ENCODE measurements at places on chromosomes 12 and 14.
A peak's percentile ranks its signal among the peaks of the same experiment; 100 is the strongest.

- DNase-seq = no peak
Observed at GRCh38 chr12:47312808-47313426, 233.2 kb upstream of the AMIGO2 start.

GRCh38 chr12:132346471-132347175, 17.2 kb upstream of the GALNT9 start:
- DNase-seq = no peak

GRCh38 chr12:121114019-121114639, 18.5 kb upstream of the P2RX7 start:
- no peak for DNase-seq

- DNase-seq = no peak
Observed at GRCh38 chr12:852864-853263, 96.6 kb downstream of the RAD52 start.

DNA sequence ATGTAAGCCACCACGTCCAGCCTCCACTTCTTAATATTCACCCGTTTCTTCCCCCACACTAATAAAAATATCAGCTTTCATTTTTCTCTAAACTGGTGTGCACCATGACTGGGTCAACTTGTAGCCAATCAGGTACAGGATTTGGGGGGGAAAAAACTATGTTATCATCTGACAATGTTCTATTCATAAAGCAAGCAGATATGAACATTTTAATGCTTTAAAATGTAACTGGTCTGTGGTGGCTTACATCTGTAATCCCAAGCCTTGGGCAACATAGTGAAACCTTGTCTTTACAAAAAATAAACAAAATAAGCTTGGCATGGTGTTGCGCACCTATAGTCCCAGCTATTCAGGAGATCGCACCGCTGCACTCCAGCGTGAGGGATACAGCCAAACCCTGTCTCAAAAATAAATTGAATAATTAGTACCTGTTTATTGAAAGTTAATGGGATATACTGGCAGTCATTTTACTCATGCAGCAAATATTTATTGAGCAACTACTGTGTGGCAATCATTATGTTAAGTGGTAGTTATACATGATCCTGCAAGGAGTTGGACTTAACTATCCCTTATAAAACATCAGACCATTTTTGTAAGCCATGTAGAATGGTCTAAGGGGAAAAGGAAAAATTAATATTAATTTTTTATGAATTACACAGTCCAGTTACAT, 15.3 kb upstream of the ITPR2 start:
- no peak for DNase-seq

GRCh38 chr12:104371043-104371870, 67.7 kb downstream of the EID3 start:
- DNase-seq = no peak

GRCh38 chr12:120668868-120669840, 17.8 kb upstream of the MLEC start:
- DNase-seq = no peak

DNA sequence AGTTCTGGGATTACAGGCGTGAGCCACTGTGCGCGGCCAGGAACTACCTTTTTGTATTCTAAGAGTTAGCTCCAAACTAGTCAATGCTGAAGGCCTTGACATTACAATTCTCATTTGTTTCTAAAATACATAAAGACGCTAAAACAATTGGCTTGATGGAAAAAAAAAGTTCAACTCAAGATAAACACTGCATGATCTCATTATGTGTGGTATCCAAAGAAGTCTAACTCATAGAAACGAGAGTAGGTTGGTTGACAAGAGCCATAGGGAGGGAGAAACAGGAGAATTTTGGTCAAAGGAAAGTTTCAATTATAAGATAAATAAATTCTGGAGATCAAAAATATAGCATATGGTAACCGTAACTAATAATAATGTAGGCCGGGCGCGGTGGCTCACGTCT, 20.0 kb upstream of the RNF34 start:
- DNase-seq = no peak

DNA sequence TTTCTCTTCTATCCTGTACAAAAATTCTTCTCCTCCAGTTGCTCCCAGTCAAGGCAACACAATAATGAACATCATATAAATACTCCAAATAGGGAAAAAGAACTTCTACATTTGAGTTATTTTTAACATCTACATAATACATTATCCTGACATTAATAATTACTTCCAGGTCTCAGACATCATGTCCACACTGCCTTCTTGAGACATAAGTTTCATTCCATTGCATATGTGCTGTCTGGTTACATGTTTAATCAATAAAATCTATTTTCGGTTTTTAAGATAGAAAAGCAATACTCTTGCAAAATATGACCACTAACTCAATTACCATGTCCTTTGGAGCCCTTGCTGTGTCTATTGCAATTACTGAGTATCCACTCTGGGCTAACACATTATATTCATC, 881.9 kb downstream of the GALC start:
- DNase-seq = no peak

GRCh38 chr12:6768437-6768914, 2.3 kb downstream of the PTMS start:
- no peak for DNase-seq

GRCh38 chr14:35332517-35333263, 40.5 kb downstream of the PSMA6 start:
- no peak for DNase-seq

DNA sequence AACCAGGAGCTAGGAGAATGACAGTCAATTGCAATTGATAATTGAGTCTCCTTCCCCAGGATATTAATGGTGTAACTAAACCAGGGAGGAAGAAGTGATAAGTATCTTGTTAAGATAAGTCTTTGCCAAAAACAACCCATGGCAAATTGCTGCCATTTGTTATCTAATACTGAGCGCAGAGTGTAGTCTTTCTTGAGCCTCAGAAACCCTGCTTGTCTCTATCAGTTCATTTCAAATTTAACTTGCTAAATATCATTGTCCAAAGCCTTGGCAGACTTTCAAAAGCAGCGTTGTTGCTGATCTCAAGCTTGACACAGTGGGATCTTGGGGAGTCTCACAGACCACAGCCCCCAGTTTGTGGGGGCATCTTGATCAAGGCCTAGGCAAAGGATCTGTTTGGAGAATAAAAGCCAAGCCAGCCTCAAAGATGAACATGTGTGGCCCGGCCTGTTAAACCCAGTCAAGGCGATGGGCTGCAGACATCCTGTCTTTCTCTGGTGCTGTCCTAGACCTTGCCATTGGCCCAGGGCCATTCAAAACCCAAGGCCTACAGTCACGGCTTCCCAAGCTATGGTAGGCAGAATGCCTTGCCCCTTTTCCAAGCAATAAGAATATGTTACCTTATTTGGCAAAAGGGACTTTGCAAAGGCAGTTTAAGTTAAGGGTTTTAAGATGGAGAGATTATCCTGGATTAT, 164.2 kb downstream of the CHST11 start:
- no peak for DNase-seq

GRCh38 chr14:28483506-28483905, 283.1 kb upstream of the FOXG1 start:
- no peak for DNase-seq

GRCh38 chr12:95767703-95768102, 22.9 kb downstream of the NTN4 start:
- no peak for DNase-seq

DNA sequence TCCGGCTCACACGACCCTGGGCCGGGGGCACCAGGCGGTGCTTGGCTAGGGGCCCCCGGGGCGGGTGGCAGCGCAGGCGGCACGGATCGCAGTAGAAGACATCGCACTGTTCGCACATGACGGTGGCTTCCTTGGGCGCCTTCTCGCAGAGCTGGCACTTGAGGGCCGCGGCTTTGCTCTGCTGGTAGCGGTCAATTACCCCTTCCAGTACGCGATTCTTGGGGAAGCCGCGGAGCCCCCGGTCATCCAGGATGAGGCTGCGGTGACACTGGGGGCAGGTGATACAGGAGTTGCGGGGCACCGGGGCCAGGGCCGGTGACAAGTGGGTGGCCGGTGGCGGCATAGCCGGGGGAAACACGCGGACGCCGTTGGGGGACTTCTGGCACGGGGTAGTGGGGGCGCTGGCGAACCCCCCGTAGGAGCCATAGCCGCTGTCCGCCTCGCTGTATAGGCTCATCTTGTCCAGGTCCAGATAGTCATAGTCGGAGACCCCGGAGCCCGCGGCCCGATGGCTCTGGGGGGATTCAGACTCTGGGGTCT, 553 bp downstream of the TRIM9 start:
- DNase-seq = no peak

DNA sequence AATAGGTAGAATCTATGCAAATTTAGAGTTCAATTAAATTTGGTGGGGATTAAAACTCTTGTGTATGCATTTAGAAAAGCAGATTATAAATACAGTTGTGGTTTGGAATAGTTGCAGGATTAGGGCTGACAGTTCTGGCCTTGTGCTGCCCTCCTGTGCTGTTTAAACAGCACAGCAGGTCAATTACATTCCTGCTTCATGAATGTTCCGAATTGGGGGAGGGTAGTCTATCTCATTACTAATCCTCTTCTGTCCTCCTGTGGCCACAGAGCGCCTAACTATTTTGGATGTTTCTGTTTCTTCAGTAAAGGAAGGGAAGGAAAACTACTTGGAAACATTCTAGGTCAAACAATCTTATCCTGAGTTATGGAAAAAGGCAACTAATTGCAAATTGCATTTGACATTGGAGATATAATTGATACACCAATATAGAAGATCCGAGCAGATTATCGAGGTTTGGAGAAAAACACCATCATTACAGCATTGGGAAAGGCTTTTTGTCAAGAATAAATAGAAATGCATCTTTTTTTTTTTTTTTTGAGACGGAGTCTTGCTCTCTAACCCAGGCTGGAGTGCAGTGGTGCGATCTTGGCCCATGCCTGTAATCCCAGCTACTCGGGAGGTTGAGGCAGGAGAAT, 8.7 kb upstream of the GPR19 start:
- DNase-seq = no peak

DNA sequence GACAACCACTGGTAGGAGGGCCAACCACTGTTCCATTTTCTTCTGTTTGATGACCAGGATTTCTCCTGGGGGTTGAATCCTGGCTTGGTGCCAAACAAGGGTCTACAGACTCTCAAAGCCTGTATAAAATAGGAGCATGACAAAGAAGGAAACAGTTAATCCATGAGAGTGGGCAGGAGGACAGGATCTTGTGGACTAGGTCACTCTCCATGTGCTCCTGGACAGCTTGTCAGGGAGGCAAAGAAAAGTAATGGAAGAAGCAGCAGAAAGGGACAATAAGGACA, 243.7 kb downstream of the AKAP6 start:
- DNase-seq = no peak

- DNase-seq = no peak
Observed at GRCh38 chr12:60230056-60230455, 634.2 kb downstream of the SLC16A7 start.

GRCh38 chr12:69514845-69515244, 44.7 kb downstream of the FRS2 start:
- DNase-seq = no peak

DNA sequence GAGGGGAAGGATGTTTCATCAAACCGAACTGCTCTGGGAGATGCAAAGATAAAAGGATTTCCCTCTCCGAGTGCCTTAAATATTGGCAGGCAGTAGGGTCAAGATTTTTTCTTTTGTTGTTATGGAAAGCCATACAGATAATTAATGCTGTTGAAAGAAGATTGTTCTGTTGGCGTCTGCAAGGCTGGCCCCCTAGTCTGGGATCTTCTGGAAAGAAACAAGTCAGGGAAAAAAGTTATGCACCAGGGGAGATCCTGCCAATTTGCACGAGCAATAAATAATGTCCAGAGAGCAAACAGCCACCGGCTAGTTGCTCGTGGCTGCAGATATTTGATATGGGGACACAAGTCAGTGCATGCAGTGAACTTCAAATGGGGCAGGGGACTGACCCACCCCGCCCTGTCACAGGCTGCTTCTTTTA, 202.1 kb upstream of the MYL2 start:
- no peak for DNase-seq

DNA sequence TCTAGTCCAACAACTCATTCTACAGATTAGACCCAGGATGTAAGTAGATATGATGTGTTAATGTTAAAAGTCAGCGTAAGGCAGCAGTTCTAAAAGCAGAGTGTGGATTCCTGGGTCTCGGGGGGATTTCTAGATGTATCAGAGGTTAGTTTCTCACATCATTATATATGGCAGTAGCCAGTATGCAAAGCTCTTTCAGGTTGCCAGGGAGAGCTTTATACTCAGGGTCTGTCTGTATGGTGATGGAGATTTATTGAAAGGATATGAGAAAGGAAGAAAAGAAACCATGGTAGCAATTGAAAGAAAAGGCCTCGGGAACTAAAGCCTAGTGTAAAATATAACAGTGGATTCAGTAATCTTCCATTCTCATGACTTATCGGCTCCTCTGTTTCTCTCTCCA, 26.2 kb upstream of the PAWR start:
- DNase-seq = no peak

GRCh38 chr12:15687583-15687982, 101.6 kb downstream of the EPS8 start:
- DNase-seq = no peak

- DNase-seq = peak; percentile 51
Observed at GRCh38 chr14:77033622-77034589, 5.4 kb upstream of the IRF2BPL start.

GRCh38 chr14:88163731-88164255, 158.9 kb downstream of the GPR65 start:
- DNase-seq = no peak

DNA sequence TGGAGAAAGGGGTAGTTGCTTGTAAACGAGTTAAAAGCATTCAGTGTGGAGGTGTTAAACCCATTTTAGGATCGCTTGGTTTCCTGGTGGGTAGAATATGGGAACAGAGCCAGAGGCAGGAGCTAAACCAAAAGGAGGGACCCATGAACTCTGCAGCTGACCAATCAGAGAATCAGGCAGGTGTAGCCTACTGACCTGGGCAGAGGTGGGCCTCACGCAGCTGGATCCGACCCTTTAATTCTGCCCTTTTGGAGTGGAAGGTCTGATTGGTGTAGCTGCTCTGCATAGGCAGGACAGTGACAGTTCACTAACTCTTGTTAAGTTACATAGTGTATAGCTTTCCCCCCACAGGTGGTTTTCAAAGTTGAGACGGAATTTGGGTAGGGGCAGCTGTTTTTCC, 63.7 kb downstream of the GNS start:
- no peak for DNase-seq

DNA sequence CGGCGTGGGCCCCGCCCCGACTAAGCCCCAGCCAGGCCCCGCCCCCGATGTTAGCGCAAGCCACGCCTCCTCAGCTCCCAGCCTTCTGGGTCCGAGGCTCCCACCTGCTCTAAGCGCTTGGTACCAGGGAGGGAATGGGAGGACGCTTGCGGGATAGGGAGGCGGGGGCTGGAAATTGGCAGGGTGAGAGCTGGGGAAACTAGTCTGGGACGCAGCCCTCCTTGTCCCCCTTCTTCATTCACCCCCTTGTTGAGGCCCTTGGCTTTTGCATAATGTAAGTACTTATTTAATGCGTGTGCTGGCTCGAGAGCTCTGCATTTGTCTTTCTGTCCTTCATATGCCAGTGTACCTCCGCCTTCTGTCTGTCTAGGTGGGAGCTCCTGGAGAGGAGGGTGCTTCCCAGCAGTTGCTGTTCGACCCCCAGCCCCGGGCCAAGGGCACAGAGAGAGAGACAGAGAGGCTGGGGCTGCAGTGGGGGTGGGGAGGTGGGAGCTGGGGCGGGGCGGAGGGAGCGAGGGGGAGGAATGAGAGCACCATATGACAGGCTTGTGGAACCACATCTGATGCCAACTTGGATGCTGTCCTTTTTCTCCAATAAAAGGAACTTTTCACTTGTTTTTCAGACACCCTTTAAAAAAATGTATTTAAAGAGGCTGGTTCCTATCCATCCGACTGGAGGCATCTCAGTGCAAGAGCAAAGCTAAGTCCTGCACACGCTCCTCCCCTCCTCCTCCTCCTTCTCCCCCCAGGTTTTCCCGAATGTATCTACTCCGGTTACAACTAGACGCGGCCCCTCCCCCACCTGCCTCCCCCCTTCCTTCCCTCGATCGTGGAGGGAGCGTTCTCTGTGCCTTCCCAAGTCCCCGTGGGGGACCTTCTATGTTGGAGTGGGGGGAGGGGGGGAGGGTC, 25.6 kb upstream of the MAP1LC3B2 start:
- DNase-seq = peak; percentile 65

Measured in stimulated activated CD8-positive, alpha-beta memory T cell treated with anti-CD3 and anti-CD28 coated beads, Interleukin-7, amount 100 ng/mL, for 1 hour (primary cell).